ENCODE measurements at places on chromosomes 4 and X.

DNA sequence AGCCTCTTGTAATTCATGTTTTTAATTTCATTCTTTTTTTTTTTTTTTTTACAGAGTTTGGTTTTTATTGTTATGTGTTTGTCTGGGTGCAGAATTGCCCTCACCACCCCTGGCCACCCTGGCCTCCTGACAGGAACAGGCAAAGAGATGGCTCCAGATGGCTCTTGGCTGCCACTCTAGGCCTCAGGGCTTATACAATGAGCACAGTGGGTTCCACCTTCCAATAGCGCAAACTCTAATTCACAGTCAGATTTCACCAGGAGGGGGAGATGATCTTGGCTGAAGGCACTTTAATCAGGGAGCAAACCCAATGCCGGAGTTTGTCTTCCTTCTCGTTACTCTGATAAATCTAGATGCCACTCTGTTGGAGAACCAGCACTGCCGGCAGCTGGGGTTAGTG, 24.8 kb downstream of the CPE start:
- DNase-seq: peak; percentile 28

DNA sequence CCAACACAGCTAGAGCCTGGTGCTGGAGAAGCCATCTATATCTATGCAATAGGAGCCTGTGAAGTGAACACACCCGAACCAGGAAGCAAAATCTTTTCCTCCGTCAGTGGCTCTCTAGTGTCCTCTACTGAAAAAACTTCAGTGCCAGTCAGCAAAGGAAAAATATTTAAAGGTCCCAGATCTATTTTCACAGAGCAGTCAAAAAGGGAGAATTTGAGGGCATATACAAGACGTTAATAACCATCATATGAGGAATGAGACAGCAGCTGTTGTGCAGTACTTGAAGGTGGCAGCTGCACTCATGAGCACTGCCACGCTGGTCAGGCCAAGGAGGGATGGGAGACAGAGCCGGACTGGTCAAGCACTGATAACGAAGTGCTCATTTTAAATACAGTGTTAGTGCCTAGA, 14.4 kb downstream of the MCUB start:
- DNase-seq: no peak

DNA sequence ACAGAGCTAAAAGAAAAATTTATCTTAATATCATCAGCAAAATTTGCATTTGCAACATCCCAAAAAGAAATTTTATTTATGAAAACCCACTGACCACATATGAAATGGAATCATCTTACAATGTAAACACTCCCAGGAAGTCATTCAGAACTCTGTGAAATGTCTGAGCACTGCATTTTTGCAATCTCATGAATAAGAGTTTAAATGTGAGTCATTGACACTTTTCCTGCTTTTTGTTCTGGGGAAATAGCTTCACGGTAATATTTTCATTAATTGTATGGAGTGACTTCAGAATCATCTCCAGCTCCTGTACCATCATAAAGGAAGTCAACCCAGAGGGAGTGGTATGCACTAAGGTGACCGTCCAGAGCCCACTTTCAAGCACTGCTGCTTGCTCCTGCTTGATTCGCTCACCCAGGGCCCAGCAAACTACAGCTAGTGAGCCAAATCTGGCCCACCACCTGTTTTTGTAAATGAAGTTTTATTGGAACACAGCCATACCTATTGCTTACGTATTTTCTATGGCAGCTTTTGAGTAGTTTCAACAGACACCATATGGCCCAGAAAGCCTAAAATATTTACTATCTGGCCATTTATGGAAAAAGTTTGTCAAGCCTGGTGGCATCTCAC, 17.2 kb downstream of the EDNRA start:
- no peak for DNase-seq

- no peak for DNase-seq
Measured at GRCh38 chr4:42642101-42642797, 14.7 kb downstream of the ATP8A1 start.

DNA sequence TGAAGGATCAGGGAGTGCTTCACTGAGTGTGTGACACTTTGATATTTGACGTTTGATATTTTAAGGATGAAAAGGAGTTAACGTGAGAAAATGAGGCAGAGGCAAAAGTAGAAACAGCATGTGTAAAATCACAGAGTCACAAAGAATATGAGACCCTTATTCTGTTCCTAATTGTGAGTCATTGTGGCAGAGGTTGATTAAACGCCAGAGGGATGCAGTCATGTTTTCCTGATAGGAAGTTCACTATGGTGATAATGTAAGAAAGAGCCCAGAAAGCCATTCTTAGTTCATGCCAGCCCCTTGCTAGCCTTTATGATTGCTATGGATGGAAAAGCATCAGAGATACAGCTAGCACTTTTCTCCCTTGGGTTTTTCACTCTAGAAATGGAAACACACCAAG, 33.5 kb upstream of the IGSF1 start:
- DNase-seq: no peak

DNA sequence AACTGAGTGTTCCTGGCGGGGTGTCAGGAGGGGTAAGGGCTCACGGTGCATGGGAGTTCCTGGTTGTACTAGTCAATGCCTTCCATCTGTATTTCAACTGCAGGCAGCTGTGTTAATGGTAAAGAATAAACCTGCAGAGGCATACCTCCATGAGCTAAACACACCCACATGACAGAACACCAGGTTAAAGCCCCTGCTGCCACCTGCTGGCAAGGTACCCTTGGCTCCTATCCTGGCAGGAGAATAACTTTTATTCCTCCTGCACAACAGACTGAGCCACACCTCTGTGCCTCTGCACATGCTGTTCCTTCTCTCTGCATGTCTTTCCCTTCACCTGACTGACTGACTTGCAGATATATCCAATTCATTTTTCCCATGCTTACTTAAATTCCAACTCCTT, 11.1 kb downstream of the ITIH6 start:
- DNase-seq: no peak

- DNase-seq: no peak
Measured at GRCh38 chr4:155766622-155767021, 7.8 kb downstream of the GUCY1B1 start.

DNA sequence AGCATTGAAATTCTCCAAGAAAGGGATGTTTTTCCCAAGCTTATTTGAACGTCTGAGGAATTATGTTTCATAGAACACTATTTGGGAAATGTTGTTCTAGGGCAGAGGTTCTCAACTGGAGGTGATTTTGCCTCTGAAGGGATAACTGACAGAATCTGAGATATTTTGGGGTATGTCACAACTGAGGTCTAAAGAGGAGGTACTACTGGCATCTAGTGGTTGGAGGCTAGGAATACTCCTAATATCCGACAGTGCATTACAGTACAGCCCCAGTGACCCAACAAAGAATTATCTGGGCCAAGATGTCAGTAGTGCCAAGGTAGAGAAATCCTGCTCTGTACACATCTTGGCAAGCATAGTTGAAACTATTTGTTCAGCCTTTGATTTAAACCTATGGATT, 6.4 kb downstream of the HSPA4L start:
- DNase-seq: no peak

DNA sequence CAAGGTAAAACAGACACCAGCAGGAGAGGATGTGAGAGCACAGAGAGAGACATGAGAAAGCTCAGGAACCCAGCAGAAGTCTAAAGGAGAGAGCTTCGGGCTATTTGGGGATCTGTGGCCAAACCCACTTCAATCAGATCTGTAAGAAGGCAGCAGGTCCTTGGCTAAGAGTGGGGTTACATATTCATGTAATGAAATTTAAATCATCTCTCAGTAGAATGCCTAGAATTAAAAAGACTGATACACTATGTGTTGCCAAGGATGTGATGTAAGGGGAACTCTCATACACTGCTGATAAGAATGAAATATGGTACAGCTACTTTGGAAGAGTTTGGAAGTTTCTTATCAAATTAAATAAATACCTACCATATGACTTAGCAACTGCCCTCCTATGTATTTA, 35.8 kb downstream of the PDE5A start:
- DNase-seq: no peak

DNA sequence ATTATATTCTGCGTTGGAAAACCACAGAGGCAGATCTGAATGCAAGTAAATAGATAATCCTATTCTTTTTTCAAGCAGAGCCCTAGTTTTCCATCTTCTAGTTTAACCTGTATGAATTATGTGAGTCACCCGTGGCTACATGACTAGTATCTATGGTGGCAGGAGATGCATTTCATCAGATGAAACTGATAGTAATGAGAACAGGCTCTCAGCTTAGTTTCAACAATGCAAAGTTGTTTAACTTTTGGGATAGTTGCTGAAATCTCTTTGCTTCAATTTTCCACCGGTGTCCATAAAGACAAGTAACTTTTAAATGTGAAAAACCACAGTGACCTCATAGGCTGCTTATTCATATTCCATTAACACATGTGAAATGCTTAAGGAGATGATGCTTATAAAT, 1317.4 kb upstream of the TENM3 start:
- no peak for DNase-seq

GRCh38 chr4:8039853-8040252, 100.2 kb upstream of the AFAP1 start:
- DNase-seq: no peak

GRCh38 chr4:73732759-73733431, 7.5 kb upstream of the CXCL8 start:
- DNase-seq: no peak

DNA sequence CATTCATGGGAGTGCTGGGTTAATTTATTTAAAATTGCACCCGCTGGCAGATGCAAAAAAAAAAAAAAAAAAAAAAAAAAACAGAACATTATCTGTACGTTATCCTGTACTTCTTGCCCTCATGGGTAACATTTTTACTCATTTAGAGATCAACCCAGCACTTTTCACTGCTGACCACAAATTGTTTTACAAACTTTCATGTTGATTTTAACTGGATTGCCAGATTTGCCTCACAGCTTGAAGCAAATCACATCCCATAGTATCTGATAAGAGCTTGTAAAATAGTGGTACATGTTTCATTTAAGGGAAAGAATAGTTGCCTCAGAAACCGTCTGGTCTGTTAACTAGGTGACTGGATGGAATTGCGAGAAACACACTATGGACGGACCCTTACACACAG, 640.8 kb downstream of the TRIML1 start:
- DNase-seq: no peak

GRCh38 chr4:28310926-28311325, 1450.3 kb downstream of the STIM2 start:
- DNase-seq: no peak

GRCh38 chr4:82423245-82424054, 6.8 kb downstream of the HNRNPDL start:
- DNase-seq: no peak

GRCh38 chr4:30821859-30822612, 101.9 kb downstream of the PCDH7 start:
- no peak for DNase-seq

- DNase-seq: no peak
Measured at GRCh38 chr4:156568484-156568883, 403.1 kb downstream of the PDGFC start.

DNA sequence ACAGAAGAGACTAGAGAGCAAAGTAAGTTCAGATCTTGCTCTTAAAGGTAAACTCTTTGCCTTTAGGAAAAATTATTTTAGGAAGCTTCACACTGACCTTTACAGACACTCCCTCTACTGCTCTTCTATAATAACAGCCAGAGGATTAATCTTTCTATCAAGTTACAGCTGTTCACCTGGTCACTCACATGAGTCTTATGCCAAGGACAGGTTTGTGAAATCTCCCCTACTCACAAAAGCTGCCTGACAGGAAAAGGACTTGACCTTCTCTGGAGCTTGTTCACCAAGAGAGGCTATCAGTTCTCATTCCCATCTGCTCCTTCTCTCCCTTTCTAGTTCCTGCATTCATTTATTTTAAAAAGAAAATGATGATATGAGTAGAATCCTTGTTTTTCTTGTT, 117.3 kb downstream of the C4orf51 start:
- no peak for DNase-seq

DNA sequence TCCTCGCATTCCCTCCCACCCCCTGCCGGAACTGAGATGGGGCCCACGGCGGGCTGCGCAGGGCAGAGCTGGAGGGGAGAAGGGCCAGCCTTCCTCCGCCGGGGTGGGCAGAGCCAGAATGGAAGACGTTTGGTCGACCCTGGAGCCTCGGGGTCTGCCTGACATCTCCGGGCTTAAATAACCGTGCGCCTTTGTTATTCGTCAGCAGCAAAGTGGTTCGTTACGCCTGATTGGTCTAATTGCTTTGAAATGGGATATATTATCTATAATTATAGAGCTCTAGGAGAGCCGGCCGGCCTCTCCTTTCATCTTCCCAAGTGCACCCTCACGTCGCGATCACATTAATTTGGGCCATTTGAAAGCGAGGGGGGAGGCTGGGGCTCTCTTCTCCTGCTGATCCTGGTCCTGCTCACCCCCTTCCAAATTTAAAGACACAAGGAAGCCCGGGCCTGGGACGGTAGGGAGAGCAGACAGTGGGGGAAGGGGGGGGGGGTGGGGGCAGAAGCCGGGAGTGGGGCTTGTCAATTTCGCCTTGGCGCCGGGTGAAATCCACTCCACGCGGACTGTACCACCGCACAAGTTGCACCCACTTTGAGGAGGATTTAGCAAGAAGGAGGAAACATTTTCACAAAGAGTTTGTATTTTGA, 4.7 kb upstream of the MSX1 start:
- peak; percentile 67 for DNase-seq

DNA sequence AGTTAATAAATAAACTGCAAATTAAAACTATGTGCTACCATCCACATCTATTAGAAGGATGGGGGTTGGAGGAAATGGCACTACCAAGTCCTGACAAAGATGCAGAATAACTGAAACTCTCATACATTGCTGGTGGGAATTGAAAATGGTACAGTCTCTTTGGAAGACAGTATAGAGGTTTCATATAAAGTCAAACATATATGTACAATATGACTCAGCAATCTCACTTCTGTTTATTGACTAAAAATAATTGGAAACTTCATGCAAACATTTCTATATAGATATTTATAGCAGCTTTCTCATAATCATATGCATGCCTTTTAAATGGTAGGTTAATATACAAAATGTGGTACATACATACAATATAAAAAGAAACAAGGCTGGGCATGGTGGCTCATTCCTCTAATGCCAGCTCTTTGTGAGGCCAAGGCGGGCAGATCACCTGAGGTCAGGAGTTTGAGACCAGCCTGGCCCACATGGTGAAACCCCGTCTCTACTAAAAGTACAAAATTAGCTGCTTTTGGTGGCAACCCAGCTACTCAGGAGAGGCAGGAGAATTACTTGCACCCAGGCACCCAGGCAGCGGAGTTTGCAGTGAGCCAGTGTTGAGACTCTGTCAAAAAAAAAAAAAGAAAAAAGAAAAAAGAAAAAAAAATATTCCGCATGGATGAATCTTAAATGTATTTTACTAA, 225.0 kb upstream of the CXXC4 start:
- no peak for DNase-seq

- no peak for DNase-seq
Measured at GRCh38 chr4:41060352-41061334, 153.7 kb downstream of the APBB2 start.

Measured in NCI-H1092 (cell line).